Activated CD4-positive, alpha-beta memory T cell treated with anti-CD3 and anti-CD28 coated beads, Interleukin-2, amount 10 ng/mL, durations not matched to agents 7 days and 5 days (primary cell): ENCODE measurements at places on chromosomes 7 and 10. TPM values are rescaled to one million over a fixed set of nuclear protein-coding genes. Genes with fewer than 3 reads are reported as not detected.

COL28A1 gene
- total RNA-seq: not detected

MNX1 gene
- 0.10 TPM for total RNA-seq

PIP gene
- not detected for total RNA-seq

FLNC gene
- not detected for total RNA-seq

ASB13 gene
- 5.4 TPM for total RNA-seq

DNA sequence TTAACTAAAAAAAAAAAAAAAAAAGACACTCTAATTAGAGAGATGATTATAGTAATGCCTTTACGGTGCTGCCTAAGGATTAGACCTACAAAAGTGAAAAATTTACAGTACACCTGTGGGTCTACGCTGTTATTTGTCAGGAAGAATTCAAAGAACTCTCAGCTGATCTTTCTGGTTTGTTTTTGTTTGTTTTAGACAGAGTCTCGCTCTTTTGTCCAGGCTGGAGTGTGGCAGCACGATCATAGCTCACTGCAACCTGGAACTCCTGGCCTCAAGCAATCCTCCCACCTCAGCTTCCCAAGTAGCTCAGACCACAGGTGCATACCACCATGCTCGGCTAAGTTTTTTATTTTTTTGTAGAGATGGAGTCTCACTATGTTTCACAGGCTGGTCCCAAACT, 28.3 kb upstream of the FOXK1 start:
- no peak for DNase-seq

DNA sequence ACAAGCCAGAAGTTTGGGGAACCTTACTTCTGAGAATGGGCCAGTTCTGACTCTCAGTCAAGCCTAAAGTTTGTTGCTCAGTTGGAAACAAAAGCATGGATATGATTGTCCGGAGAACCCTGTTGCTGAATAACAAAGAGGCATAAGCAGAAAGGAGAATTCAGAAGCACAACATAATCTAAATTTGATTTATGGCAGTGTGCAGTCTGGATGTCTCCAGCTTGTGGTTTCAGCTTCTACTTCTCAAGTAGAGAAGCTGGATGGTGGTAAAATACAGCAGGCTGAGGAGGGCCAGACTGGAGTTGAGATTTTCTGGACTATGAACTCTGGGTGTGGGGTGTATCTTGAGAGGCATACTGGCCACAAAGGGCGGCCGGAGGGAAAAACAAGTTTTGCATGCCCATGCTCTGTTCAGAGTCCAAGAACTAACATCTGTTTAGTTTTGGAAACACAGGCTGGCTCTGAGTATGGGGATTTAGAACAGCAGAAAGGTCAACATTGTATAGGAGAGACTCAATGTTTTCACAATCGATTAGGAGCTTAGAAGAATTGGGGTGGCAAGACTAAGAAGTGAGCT, 592.9 kb downstream of the CNTNAP2 start:
- DNase-seq: no peak

- DNase-seq: no peak
Measured at GRCh38 chr10:121567569-121567968, 30.7 kb downstream of the FGFR2 start.

DNA sequence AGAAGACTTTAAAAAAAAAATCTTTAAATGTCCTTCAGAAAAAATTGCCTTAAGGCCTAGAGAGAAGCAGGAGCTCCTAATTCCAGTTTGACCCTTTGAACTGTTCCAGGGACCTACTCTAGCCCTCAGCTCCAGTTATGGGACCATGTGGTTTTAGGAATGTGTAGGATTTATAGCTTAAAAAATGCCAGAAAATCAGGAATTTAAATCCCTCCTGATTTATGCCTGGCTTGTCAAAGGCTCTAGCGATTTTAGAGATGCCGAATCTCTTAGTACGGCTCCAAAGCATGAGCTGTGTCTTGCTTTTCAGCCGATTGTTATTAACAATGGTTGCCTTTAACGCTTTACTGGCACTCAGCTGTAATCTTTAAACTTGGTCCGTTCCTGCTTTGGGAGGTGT, 130.6 kb upstream of the NPVF start:
- no peak for DNase-seq

- no peak for DNase-seq
Measured at GRCh38 chr10:6958711-6959110, 378.6 kb upstream of the PRKCQ start.

DNA sequence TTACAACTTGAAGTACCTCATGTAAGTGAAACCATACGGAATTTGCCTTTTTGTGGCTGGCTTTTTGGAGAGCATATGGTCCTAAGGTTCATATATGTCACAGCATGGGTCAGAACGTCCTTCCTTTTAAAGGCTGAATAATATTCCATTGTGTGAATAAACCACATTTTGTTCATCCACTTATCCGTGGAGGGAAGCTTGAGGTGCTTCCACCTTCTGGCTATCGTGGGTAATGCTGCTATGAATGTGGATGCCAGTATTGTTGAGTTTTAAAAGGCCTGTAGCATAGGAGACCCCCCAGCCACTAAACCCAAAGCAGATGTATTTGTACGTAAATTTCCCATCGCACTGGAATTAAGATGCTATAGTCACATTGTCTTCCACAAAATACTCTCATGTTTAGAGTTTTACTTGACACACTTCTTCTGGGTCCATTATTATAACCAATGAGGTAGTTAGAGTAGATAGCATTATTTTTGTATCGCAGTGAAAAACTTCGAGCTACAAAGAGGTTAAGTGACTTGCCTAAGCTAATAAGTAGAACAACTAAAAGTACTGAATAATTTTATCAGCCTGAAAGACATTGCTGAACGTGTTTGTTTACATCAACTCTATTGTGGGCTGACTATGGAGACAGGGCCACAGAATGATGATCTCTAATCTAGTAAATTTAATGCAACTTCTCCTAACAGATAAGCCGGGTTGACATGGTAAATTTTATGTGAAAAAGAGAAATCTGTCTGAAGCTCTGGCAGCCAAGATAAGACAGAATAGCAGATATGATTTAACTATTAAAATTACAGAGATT, 183.0 kb upstream of the CTBP2 start:
- no peak for DNase-seq

GRCh38 chr10:42783181-42783549, 570 bp downstream of the BMS1 start:
- DNase-seq: peak; percentile 31

DNA sequence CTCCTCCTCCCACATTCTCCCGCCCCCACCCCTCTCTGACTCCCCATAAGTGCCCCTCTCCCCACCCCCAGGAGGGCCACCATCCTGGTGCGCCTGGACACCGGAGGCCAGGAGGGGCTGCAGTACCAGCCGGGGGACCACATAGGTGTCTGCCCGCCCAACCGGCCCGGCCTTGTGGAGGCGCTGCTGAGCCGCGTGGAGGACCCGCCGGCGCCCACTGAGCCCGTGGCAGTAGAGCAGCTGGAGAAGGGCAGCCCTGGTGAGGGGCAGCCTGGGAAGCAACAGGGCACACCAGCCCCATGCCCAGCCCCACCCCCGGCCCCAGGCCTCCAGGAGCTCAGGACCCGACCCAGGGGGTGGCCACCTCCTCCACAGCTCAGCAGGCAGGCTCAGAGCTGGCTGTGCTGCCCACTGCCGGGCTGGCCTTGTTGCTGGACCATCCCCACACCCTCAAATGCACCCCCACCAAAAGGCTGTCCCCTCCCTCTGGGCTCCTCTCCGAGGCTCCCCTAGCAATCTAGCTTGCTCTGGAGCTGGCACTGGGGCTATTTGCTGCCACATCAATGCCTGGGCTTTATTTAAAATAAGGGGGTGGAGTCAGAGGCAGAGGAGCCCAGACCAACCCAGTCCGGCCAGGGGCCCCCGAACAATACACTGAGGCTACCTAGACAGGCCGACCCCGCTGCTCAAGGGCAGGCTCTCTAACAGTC, 14.8 kb downstream of the ATG9B start:
- no peak for DNase-seq

DNA sequence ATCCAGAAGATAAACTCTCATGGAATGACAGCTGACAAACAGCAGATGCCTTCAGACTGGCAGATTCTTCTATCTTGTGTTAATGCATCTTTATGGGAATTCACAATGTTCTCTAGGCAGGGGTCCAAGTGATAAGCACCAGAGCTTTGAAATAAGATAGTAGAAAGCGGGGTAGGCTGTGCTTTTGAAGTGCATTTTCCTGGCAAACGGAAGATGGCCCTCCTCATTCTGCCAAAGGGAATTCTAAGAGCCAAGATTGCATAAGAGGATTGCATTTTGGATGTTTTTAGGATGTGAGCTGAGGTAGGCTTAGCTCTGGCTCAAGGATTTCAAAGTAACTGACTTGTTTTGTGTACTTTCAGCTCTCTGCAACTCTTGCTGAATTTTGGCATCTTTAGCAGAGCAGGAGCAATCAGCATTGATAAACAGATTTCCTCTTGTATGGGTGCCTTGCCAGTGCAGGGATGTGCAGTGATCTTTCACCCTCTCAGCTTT, 298.5 kb upstream of the KLF6 start:
- DNase-seq: no peak

DNA sequence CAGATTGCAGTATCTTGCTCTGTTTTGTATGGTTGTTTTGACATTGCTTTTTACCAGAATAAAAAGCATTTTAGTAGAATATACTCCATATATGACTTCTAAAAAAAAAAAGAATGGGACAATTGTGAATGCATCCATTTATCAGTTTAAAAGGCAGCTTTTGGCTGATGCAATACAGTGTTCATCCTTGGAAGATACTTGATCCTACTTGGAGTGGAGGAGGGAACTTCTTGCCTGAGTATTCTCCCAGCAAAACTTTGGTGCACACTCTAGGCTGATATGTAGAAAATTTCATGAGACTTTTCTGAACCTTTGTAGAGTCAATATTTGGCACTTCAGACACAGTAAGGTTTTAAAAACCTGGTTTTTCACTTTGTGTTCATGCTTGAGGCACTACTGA, 40.2 kb downstream of the WDR11 start:
- DNase-seq: no peak

- DNase-seq: no peak
Measured at GRCh38 chr10:80988755-80989154, 451.1 kb downstream of the SH2D4B start.

DNA sequence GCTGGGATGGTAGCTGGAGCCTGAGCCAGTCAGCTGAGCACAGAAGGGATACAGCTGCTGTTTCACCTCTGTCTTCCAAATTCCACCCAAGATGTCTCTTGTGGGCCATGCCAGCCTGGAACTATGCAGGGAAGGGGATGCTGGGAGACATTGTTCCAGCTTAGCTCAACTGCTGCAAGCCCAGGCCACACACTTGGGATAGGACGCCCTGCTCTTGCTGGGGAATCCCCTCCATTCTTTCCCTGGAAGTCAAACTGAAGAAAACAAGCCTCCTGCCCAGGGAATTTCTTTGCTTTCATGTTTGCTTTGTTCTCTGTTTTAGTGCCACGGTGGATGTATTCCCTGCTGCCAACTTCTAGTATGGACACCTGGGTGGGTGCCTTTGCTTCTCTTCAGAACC, 55.2 kb upstream of the CDK13 start:
- no peak for DNase-seq

GRCh38 chr10:73759512-73760115, 15.4 kb downstream of the SEC24C start:
- peak; percentile 44 for DNase-seq

- no peak for DNase-seq
Measured at GRCh38 chr10:85666987-85667386, 699.6 kb downstream of the GRID1 start.

- no peak for DNase-seq
Measured at GRCh38 chr10:33780961-33781360, 446.5 kb upstream of the NRP1 start.

DNA sequence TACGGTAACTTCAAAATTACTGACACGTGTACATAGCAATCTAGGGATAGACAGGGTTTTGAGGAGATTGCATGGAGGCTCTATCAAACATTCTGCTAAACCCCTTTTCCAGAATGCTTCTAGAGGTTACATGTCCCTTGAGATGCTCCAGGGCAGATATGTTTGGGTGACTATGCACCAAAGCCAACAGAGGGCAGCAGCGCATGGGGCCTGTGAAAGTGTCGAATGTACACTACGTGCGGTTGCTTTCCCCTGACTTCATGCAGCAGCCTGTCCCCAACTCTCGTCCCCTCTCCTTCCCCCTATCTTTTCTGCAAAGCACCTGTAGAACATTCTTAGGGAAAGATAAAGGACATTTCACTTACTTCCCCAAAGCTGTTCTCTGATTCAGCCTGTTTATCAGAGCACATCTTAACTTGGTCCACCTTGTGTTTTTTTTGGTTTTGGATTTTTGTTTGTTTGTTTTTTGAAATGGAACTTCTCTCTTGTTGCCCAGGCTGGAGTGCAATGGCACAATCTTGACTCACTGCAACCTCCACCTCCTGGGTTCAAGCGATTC, 90.2 kb downstream of the UBE3C start:
- DNase-seq: peak; percentile 38

DNA sequence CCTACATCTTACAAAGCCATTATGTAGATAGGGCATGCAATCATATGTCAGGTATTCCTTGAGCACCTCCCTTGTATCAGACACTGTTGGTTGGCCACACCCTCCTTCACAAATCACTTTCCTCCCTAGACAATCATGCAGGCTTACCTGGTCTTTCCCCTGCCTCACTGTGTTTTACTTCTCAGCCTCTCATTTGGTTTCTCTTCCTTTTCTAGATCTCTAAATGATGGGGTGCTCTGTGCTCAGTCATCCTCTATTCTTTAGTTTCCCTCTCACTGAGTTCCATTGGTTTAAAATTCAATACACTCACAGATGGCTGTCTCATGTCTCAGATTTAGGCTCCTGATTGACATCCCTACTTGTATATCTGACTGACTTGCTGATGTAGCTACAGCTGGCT, 31.4 kb downstream of the ANK3 start:
- DNase-seq: no peak

- no peak for DNase-seq
Measured at GRCh38 chr7:138934861-138935260, 46.3 kb downstream of the KIAA1549 start.

- DNase-seq: no peak
Measured at GRCh38 chr7:68748934-68749900, 849.1 kb upstream of the AUTS2 start.

- DNase-seq: no peak
Measured at GRCh38 chr7:21504021-21504420, 38.8 kb upstream of the DNAH11 start.

GRCh38 chr10:32140403-32140802, 84.2 kb upstream of the KIF5B start:
- DNase-seq: no peak

GRCh38 chr7:33550979-33551378, 354.4 kb upstream of the BMPER start:
- no peak for DNase-seq

DNA sequence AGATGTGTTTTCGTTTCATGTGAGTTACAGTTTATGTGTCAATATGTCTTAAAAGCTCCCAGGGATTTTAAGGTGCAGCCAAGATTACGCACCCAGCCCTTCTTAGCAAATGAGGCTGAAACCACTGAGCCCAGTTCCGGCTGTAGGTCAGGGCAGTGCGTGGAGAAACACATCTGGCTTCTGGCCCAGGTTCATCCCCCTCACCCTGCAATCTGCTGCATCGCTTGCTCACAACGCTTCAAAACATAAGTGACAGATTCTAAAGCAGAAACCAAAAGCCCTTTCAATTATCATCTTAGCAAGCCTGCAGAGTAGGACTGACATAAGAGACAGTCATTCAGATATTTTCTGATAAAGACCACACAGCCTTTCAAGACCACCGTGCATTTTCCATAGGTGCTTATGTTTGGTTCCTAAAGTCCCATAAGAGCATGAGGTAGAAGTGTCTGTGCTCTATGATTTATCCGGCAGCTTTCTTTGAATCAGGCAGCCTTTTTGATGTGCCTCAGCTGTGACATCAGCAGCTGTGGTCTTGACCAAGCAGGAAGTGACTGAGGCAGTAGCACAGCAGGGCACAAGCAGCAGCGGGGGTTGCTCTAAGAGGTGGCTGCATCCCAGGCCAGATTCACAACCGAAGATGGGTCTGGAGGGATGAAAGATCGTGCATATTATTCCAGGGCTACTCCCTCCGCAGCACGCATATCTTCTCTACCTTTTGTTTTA, 72.1 kb upstream of the LYZL2 start:
- DNase-seq: peak; percentile 85
